AG10803 (cell line): ENCODE measurements at places on chromosomes 7 and 10.

DNA sequence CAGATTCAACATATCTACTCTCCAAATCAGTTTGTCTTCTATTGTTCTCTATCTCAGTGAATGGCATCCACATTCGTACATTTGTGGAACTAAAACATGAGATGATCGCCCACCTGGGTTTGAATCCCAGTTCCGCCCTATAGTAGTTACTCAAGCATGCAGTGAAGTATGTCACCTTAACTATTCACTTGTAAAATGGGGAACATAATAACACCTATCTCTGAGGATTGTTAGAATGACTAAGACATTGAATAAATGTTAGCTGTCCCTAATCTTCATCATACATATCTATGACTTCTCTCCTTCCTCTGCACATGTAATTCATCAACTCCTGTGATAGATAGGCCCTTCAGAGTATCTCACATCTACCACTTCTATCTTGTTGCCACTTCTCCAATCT is 24.7 kb downstream of the UBE2D1 start:
- DNase-seq: no peak

- DNase-seq: peak; percentile 71
Measured at GRCh38 chr7:39353615-39354376, 212.4 kb upstream of the YAE1 start.

- DNase-seq: no peak
Measured at GRCh38 chr7:115631782-115632181, 398.8 kb downstream of the TFEC start.

- no peak for DNase-seq
Measured at GRCh38 chr7:121576148-121576917, 180.2 kb upstream of the FAM3C start.

- DNase-seq: no peak
Measured at GRCh38 chr10:48382982-48383381, 76.5 kb downstream of the MAPK8 start.

DNA sequence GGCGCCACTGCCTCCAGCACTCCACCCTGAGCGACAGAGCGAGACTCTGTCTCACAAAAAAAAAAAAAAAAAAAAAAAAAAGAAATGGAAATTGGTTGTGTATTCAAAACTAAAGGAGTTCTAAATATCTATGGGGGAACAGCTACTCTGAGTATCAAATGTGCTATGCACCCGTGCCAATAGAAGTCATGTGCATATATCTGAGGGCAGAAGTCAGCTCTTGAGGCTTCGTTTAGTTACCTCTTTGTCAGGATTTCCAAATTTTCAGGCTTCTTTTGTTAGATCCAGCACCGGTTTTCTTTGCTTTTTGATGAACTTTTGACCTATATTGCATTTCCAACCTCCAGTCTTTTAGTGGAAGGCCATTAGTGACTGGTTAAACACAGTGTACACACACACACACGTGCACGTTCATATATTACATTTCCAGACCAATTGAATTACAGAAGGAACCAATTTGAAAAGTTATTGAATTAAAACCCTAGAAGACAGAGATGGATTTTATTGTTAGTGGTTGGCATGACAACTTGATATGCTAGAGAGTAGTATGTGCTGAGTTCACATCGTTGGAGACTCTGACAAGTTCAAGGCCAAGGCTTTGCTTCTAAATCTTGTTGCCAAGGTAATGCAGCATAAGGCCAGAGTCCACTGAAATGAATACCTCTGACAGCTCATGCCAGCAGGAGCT is 33.1 kb upstream of the ADD3 start:
- DNase-seq: no peak

- DNase-seq: no peak
Measured at GRCh38 chr10:97937928-97938327, 88.3 kb downstream of the GOLGA7B start.

DNA sequence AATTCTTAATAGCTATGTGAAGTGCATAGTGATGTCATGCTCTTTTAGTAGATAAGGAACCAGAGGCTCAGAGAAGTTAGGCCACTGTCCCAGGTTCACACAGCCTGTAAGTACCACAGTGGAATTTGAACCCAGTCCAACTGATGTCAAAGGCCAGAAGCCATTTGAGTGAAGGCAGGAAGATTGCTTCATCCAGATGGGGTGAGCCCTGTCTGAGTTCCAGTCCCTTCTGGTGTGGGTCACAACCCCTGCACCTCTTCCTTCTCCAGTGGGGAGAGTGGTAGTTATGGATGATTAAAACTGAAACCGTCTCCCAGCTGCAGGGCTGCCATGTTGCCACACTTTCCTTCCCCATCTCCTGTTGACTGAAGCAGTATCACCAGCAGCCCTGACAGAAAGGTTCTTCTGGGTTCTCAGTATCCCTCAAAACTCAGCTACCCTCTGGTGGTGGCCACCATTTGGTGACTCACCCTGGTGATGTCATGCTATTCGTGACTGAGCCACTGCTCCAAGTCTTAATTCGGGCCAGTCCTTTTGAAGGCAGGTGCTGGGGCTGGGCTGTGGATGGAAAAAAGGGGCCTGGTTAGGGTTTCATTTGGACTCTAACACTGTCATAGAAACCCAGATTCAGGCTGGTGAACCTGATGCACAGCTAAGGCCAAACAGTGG is 1.5 kb upstream of the C10orf95 start:
- peak; percentile 63 for DNase-seq

GRCh38 chr10:60006062-60006461 is 99.7 kb upstream of the CCDC6 start:
- no peak for DNase-seq

DNA sequence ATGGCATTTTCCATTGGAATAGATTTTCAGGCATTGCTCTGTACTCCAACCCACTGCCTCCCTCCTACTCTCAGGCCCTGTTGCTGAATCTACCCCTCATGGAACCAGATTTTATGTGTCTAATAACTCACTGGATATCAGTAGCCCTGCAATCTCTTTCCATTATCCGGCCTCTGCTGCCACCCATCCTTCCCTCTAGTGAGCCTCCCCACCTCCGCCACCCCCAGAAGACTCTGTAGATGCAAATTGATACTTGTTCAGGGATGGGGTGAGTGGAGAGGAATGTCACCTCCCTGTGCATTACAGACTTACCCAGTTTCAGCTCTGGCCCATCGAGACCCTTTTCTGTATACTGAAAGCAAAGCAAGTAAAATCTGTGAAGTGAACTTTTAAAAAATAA is 52.3 kb upstream of the PHYHIPL start:
- no peak for DNase-seq

DNA sequence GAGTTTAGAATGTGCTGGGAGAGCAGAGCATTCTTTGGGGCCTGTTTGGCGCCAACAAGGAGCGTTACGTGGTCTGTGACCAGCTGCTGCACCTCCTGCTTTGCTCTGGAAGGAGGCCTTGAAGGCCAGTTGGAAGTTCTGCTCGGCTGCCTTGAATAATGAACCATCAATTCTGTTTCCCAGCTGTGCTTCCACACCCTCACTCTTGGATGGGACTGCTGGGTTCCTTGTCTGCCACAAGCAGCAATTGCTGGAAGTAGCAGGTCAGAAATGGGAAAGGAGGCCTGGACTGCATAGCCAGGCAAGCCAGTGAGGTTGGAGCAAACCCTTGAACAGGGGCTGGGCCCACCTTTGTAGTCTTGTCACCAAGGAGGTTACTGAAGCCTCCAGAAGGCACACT is 86.6 kb upstream of the INSYN2A start:
- no peak for DNase-seq

- no peak for DNase-seq
Measured at GRCh38 chr7:151497306-151497871, 22.3 kb downstream of the RHEB start.
